ENCODE measurements at places on chromosomes 6 and 20.
A peak's percentile ranks its signal among the peaks of the same experiment; 100 is the strongest.

GRCh38 chr6:69887026-69887425, 20.7 kb downstream of the COL19A1 start:
- DNase-seq, result peak; percentile 17

DNA sequence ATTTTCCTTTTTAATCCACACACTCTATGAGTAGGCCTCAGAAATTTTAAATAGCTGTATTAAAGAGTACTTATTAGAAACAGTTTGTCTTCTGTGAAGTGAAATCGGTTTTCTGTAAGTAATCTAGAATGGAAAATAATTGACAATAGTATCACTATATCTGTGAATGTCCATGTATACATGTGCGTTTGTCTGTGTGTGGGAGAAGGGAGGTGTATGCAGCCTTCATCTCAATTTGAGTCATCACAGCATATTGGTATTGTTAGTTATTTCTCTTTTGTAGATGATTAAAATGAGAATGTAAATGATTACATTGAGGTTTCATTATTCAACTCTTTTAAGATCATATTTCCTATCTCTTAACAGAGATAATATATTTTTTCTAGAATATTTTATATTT, 206.0 kb downstream of the EYS start:
- no peak for DNase-seq

DNA sequence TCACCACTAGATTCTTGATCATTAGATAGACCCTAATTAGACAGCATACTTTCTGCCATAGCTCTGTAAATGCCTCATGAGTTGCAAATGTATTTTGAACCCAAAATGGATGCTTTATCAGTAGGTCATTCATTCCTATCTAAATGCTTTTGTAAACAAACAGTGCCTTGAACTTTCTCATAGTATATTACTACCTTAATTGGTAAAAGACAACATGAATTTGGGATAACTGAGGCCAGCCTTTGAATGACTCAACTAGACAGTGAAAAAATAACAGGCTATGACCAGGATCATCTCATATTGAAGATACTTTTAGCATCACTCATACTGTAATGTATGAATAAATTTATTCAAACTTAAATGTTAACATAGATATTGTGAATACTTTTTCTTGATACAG, 37.0 kb upstream of the PRL start:
- peak; percentile 38 for DNase-seq

DNA sequence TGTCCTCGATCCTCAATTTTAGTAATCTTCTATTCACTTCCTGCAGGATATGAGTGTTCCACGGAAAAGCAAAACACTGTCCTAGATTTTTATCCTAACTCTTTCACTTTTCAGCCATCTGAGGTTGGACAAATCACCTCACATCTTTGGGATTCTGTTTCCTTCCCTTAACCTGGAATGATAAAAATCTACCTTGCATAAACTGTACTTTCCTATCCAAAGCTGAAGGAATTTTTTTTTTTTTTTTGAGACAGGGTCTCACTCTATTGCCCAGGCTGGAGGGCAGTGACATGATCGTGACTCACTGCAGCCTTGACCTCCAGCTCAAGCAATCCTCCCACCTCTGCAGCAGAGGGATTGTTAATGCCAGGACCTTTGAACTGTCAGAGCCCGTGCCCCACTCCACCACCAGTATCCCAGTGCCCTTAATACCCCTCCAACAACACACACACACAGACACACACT, 20.5 kb downstream of the CAPN11 start:
- DNase-seq, result no peak

DNA sequence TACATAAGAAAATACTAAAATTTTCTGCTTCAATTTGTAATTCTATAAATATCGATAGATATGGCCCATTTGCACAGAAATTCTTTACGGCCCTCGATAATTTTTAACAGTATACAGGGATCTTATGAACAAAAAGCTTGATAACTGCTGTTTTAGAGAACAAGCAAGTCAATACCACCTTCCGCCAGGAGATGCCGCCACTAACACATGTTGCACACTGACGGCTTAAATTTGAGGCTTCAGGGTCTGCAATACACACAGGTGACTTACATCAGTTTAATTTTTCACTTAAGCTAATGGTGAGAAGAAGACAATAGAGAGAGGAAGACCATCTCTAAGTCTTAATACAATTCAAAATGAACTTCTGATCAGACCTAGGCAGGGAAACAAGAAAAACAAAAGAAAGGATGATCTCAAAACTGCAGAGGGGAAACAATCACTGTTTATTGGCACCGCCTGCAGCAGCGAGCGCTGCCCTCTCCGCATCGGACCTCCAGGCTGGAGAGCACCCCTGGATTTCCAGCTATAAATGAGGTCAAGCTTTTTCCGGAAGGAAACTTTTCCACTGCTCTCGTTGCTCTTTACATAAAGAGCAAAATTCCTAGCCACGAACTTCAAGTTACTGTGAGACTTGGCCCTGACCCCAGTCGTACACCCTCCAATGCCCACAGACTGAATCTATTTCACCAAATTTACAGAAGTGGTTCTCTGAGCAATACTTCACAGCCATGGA, 53.9 kb downstream of the OTOR start:
- DNase-seq, result peak; percentile 71

DNA sequence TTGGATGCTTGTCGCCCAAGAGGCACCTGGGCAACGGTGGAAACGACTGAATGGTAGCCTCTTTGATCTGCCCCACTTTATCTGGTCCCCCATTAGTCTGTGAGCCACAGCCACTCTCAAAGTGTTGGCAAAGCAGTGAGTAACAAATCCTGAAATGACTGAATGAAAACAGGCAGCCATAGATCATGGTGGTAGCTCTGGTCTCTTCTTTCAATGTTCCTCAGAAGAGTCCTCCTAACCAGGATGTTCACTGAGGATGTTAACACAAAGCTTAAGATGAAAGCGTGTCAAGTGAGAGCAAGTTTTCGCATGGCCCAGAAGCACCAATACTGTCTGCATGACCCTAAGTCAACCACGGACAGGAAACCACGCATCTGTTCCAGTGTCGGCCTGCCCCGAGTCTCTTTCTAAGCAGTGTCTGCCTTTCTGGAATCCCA, 107.3 kb downstream of the IRF4 start:
- peak; percentile 20 for DNase-seq

- no peak for DNase-seq
Measured at GRCh38 chr6:107103082-107103481, 12.2 kb downstream of the BEND3 start.

DNA sequence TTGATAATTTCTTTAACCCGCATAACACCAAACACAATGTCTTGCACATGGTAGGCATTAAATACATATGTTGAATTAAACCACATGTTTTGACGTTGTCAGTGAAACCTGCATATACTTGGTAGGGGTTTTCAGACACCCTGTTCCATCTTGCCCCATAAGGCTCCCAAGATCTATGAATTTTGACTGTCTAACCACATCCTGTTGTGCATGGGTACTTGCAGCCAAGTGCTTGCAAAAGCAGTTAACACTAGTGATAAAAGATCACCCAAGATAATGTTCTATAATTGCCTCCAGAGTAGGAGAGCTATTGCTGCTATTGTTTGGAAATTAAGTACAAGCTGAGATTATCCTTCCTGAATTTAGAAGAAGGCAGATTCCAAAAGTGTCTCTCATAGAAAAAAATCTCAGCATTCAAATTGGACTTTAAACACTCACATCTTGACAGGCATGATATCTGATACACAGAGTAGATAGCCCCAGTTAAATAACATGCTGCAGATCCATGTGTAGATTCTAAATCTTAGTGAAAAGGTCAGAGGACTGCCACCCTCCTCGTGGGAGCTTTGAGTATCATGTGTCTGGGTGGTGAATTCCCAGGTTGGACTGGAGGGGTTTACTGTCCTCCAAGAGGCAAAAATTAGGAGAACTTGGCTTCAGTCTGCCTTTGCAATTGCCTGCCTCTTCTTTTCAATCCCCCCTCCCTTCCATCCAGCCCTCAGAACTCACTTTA, 25.8 kb upstream of the CCN6 start:
- DNase-seq, result no peak

Measured in brain microvascular endothelial cell (primary cell).